DMS53 (cell line): ENCODE measurements at places on chromosomes 3 and 15.
A peak's percentile ranks its signal among the peaks of the same experiment; 100 is the strongest.

- no peak for DNase-seq
Measured at GRCh38 chr3:126699011-126699410, 5.0 kb upstream of the CHCHD6 start.

GRCh38 chr15:88635318-88635717 lies 3.5 kb upstream of the ISG20 start:
- peak; percentile 36 for DNase-seq

DNA sequence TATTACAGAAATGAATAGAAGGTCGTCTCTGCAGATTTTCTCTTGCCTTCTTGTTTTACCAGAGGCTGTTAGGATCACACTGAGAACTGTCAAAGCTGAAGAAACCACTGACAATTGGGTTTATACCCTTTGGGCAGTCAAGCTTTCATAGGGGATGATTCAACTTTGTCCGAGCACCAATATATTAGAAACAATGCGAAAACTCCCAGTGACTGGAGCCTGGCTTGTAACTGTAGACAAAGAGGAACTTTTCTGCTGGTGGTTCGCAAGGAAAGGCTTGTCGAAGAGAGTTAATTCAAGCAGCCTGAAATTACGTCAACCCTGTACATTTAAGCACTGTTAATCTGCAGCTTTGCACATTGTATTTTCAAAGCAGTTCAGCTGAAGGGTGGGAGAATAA lies 193.2 kb upstream of the ZNF385D start:
- DNase-seq, result no peak

DNA sequence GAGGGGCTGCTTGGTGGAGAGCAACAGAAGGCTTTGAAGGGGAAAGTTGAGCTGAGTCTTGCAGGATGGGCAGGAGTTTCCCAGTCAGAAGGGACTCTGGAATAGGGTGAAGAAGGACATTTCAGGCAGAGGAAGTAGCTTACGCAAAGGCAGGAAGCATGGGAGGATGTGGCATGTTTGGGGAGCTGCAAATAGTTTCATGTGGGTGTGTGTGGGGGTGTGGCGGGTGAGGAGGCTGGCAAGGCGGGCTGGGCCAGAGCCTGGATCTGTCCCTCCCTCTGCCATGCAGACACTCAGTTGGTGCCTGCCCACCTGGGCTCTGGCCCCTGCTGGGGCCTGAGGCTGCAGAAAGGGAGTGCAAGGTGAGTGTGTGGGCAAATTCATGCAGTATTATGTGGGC lies 10.4 kb downstream of the TEX264 start:
- DNase-seq, result no peak

DNA sequence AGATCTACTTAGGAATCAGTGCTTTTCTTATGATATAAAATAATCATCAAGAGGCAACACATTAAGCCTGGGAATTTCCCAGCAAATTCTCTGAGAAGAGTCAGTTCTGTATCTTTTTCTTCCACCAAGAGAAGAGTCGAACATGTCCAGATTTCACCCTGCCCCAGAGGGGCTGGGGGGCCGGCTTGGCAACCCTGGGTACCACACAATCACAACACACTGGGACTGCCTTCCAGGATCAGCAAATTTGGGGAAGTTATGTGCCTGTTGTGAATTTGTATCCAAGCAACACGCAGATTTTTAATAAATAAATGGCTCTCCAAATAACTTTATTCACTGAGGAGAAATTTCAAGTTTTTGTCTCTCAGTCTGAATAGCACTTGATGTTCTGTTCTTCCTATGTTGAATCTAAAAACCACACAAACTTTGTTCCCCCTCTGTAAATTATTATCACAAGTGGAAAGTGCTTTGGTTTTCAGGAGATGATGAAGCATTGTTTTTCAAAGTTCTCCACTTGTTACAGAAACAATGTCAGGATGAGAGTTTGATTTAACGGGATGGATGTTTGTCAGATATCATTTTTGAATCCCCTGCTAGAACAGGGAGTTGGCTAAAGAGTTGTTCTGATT lies 357.2 kb downstream of the ZNF385D start:
- DNase-seq, result no peak

DNA sequence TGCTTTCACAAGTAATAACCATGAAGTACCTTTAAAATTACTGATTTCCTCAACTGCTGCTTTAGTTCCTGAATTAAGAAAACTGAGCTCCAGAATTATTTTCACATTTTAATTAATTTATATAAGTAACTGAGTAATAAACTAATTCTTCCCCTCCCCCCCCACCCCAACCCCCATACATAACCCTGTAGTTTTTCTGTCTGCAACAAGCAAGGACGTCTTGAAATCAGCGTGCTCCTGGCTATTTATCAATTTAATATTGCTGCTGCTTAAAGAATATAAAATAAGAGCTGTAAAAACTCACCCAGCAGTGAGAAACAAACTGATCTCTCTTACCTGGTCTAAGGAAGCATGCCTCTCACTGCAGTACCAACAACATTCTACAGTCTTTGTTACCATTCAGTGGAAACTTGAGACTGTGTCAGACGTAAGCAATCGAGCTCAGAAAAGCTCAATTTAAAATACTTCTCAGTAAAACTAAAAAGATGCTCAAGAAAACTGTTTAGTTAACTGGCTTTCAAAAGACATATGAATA lies 121.0 kb downstream of the TFDP2 start:
- DNase-seq, result peak; percentile 85

- DNase-seq, result peak; percentile 82
Measured at GRCh38 chr3:139202226-139202958, 141.4 kb upstream of the MRPS22 start.
